ENCODE measurements at places on chromosomes 12 and 14.

GRCh38 chr12:53042607-53043454, 7.0 kb upstream of the TNS2 start:
- DNase-seq, result no peak

GRCh38 chr12:68497702-68498101, 113.0 kb upstream of the RAP1B start:
- no peak for DNase-seq

DNA sequence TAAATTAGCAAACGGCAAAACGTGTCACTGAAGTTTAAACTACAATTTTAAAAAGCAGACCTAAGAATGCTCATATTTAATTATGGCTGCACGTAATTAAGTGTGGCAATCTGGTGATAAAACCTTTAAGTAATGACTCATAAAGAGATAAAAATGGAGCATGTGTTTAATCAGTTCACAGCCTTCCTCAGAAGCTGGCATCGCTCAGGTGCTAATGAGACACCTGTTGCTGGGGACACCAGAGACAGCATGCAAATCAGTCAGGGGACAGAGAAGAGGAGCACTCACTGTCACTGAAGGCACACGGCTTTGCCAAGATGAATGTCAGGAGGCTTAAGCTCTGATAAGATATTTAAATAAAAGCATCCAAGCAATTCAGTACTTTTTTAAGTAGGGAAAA, 840.3 kb downstream of the GALC start:
- no peak for DNase-seq

- DNase-seq, result no peak
Observed at GRCh38 chr12:80162177-80162576, 62.8 kb downstream of the OTOGL start.

GRCh38 chr14:22974530-22975313, 7.6 kb downstream of the AJUBA start:
- no peak for DNase-seq

- no peak for DNase-seq
Observed at GRCh38 chr12:124651516-124652273, 84.3 kb upstream of the NCOR2 start.

DNA sequence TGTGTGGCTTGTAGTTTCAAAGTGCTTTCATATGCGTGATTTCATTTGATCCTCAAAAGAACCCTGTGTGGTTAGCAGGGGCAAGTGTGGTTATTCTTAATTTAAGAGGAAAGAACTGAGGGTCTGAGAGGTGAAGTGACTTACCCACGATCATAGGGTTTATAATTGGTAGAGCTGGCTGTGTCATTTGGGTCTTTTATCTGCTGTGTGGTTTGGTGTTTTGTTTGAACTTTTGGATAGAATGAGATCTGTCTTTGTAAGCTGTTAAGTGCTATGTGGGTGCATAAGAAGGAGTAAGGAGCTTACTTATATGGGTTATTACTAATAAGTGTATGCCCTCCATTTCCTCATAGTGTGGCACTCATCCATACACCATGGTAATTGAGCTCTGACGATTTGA, 190.0 kb downstream of the CACNA1C start:
- no peak for DNase-seq

Measured in activated gamma-delta T cell (primary cell).